Heart right ventricle (tissue), 16 donors: ENCODE measurements at places on chromosomes 16 and 17. TPM values are rescaled to one million over a fixed set of nuclear protein-coding genes. Genes with fewer than 3 reads are reported as not detected.

- peaks cover 71% of the 10 kb centered on the region for H3K4me1 ChIP-seq
- no peak for DNase-seq
- no peaks in the 10 kb centered on the region for H3K36me3 ChIP-seq
- no peak overlapping the region for H3K27ac ChIP-seq
Observed at GRCh38 chr16:19746561-19746960, 28.5 kb downstream of the IQCK start.

SLFN11 gene
- total RNA-seq, result 25.7 TPM

- no peak overlapping the region for H3K27ac ChIP-seq
- peaks cover 50% of the 10 kb centered on the region for H3K4me1 ChIP-seq
- H3K36me3 ChIP-seq, result peaks cover 9% of the 10 kb centered on the region
- no peak overlapping the region for H3K4me3 ChIP-seq
Observed at GRCh38 chr17:2218426-2218825, 85.2 kb downstream of the SMG6 start.

DNA sequence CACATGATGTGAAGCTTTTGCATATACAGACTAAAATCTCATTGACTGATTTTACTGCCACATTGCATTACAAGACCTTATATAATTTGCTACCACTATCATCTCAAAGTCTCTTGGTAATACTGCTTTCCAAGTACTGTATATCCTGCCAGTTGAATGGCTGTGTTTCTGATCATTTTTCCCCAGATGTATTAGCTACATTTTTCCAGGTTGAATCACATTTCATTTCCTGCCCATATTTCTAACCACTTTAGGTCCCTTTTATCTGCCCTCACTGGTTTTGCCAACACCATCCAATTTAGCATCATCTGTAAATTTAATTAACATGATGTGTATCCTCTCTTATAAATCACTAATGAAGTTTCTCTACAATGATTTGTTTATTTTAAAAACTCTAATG, 365.7 kb upstream of the PMFBP1 start:
- no peaks in the 10 kb centered on the region for H3K27me3 ChIP-seq
- DNase-seq, result no peak
- no peak overlapping the region for H3K27ac ChIP-seq
- no peak overlapping the region for H3K4me3 ChIP-seq
- H3K36me3 ChIP-seq, result no peaks in the 10 kb centered on the region

DNA sequence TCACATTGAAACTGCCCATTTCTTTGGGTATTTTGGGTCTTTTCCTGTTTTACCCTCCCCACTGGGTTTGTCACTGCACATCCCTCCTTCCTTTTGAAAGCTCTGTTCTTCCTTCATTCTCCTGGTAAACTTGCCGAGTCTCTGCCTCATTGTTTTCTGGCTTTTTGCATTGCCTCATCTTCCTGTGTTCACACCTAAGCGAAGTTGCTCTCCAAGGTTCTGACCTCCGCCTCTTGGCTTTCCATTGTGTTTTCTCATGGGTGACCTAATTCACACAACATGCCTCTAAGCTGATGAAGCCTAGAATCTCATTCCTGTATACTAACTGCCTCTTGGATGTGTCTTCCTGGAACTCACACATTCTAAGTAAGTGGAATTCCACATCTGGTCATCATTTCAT, 1096.1 kb upstream of the EEF2KMT start:
- no peak for DNase-seq
- H3K36me3 ChIP-seq, result no peaks in the 10 kb centered on the region
- H3K4me1 ChIP-seq, result no peaks in the 10 kb centered on the region
- H3K27me3 ChIP-seq, result no peaks in the 10 kb centered on the region
